ENCODE measurements at places on chromosomes 6 and 20. TPM values are rescaled to one million over a fixed set of nuclear protein-coding genes. Genes with fewer than 3 reads are reported as not detected.

CTCFL gene
- total RNA-seq, result 0.17 TPM

GRCh38 chr20:59040667-59041066 is 1.9 kb downstream of the PRELID3B start:
- DNase-seq, result no peak

DNA sequence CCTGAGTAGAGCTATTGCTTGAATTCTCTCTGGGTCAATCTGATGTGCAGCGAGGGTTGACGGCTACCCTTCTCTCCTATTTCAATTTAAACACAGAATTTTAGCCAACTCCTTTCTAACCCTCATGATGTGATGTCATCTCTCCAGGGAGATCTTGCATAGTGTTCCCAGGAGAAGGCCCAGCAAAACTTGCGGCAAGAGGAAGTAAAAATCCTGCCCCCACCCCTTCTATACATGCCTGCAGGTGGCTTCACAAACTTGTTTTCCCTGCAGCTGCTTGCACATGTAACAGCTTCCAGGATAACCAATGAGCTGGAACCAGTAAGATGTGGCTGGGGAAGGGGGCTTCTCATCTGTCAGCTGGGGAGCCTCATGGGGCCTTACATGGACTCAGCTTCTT is 169.3 kb upstream of the CDH4 start:
- DNase-seq, result no peak

TNFRSF6B gene
- 3.2 TPM for total RNA-seq

MOG gene
- not detected for total RNA-seq

PLCB4 gene
- 27.2 TPM for total RNA-seq

MAS1 gene
- total RNA-seq, result not detected

CCDC170 gene
- 0.69 TPM for total RNA-seq

SMLR1 gene
- 2.8 TPM for total RNA-seq

OR2H1 gene
- total RNA-seq, result not detected

GRCh38 chr6:153957394-153957793 is 81.6 kb upstream of the OPRM1 start:
- no peak for DNase-seq

- no peak for DNase-seq
Measured at GRCh38 chr6:136751522-136751956, 40.7 kb downstream of the MAP3K5 start.

KIAA1755 gene
- 7.1 TPM for total RNA-seq

- DNase-seq, result no peak
Measured at GRCh38 chr6:155604991-155605390, 149.4 kb upstream of the NOX3 start.

GRCh38 chr6:145756170-145756662 is 20.9 kb upstream of the EPM2A start:
- no peak for DNase-seq

DNA sequence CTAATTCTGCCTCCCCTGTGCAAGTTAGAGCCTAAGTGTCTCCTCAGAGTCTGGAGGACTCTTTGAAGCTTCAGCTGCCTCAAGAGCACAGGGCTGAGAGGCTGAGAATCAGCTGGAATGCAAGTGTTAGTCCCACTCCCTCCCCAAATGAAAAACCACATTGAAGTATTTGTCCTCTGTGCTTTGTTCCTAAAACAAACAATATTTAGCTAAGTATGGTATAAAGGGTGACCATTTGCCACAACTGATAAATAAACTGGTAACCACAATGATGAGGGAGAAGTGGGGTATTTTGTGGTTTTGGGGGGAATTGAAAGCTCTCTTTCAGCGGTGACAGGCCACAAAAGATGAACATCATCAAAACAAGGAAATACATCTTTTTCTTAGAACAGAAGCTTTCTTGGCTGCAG is 91.7 kb upstream of the HDDC2 start:
- no peak for DNase-seq

DNA sequence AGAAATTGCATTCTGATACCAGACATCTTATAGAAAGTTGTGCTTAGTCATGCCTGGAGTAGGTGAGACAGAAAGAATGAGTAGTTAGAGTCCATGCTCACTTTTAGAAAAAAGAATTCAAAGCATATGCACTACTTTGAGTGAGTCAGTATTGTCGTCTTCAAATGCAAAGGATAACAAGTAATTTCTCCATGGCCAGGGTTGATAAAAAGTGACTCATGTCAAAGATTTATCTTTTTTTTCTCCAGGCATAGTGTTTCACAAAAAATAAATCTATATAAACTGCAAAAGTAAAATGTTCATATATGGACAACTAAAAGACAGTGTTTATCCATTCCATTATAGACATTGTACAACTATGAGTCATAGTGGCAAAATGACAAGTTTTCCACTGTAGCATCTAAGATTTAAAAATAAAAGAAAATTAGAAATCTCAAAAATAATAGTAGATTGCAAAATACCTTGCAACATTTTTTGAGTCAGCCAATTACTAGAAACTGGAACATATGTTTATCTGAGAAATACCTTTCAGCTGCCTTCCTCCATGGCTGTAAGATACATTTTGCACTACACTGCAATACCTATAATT is 329.6 kb downstream of the GRIK2 start:
- no peak for DNase-seq

GRCh38 chr6:44058617-44059358 is 68.5 kb downstream of the MRPL14 start:
- DNase-seq, result peak; percentile 83

GRCh38 chr6:32187009-32187709 is 2.8 kb downstream of the PBX2 start:
- no peak for DNase-seq

GRCh38 chr20:36717657-36718056 is 28.2 kb downstream of the NDRG3 start:
- DNase-seq, result no peak

DNA sequence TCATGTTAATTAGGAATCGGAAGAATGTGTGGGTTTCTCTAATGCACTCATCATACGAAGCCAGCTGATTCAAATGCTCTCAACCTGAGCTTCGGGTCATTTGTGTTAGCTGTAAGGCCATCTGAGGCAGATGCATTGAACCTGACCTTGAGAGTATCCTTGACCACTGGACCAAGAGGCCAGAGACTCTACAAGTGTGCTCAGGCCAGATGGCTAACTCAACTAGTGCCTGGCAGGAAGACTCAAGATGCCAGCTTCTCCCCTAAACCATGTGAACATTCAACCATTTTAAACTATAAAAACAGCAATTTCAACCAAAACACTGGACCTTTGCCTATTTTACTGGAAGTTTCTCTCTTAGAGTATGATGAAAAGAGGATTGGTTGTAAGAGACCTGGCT is 168.6 kb upstream of the CDH4 start:
- DNase-seq, result no peak

GRCh38 chr6:150964765-150965164 is 99.3 kb downstream of the MTHFD1L start:
- no peak for DNase-seq

GRCh38 chr20:53299831-53300230 is 293.8 kb downstream of the ZNF217 start:
- no peak for DNase-seq

POU5F1 gene
- 9.7 TPM for total RNA-seq

CDH26 gene
- total RNA-seq, result 3.3 TPM

CAPN11 gene
- 0.95 TPM for total RNA-seq

DNA sequence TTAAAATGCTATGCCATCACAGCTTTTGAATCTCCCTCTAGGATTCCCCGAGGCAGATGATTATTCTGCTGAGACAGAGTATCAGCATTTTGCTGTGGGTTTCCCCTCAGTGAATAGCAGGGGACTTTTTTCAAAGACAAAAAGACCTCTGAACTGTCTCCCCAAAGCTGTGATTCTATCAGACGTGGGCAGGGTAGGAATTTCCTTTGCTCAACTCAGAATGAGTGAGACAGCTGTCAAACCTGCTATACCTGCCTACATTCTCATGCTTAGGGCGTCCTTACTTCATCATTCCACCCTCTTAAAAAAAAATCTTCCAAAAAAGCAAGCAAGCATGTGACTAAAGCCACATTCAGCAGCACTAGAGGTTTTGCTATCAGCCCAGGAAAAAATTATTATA is 147.6 kb upstream of the FAM83B start:
- no peak for DNase-seq

GRCh38 chr6:168222115-168223043 is 97.2 kb downstream of the DACT2 start:
- no peak for DNase-seq

DNA sequence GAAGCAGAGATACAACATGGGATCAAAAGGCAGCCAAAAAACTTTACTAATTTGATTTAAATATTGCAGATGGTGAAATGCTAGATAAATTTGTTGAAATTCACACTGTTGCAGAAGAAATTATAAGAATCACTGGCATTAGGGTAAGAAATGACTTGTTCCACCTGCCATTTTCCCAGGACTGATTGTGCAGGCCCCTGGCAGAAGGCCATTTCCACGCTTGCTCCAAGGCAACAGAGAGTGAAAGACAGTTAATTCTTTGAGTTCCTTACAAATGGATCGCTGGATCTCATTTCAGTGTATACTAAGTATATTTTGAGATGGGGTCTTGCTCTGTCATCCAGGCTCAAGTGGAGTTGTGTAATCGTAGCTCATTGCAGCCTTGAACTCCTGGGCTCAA is 67.0 kb upstream of the TMEM181 start:
- no peak for DNase-seq

GRCh38 chr6:17771609-17772008 is 64.9 kb upstream of the NUP153 start:
- DNase-seq, result no peak

DNA sequence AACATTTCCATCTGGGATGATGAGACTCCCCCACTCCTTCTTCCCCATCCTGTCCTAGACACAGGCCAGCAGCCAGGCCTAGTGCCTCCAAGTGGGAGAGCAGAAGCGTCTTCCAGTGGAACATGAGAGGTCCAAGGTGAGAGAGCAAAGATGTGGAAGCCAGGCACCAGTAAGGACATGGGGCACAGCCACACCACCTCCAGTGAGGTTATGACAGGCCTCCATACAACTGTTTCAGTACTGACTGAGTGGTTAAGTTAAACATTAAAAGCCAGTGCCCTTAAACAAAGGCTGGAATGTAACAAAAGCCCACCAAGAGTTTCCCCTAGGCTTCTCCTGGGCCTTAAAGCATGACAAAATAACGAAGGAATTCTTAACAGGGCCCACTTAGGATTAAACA is 5.3 kb downstream of the ZBTB24 start:
- DNase-seq, result no peak

WFDC12 gene
- not detected for total RNA-seq

GRCh38 chr20:59195316-59195993 is 31.8 kb downstream of the ZNF831 start:
- no peak for DNase-seq

ZNF217 gene
- total RNA-seq, result 45.4 TPM

DNA sequence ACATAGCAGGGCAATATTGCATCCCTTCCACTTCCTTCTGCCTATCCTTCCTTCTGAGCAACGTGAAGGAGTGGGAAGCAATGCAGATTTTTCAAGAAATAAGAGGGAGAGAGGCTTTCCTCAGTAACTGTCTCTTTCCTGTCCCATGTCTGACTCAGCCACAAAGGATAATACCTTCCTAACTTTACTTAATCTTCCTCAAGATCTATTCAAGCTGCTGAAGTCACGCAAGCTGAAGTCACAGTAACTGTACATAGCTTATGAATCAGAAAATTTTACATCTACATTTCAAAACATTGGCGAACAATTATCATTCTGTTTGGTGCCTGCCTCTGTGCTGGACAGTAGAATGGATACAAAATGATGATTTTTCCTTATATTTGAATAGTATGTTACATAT is 86.4 kb upstream of the POU3F2 start:
- no peak for DNase-seq

HTR1E gene
- 0.17 TPM for total RNA-seq

PRELID3B gene
- 35.0 TPM for total RNA-seq

- no peak for DNase-seq
Measured at GRCh38 chr6:3581469-3581868, 124.6 kb upstream of the SLC22A23 start.

REM1 gene
- 2.3 TPM for total RNA-seq

DNA sequence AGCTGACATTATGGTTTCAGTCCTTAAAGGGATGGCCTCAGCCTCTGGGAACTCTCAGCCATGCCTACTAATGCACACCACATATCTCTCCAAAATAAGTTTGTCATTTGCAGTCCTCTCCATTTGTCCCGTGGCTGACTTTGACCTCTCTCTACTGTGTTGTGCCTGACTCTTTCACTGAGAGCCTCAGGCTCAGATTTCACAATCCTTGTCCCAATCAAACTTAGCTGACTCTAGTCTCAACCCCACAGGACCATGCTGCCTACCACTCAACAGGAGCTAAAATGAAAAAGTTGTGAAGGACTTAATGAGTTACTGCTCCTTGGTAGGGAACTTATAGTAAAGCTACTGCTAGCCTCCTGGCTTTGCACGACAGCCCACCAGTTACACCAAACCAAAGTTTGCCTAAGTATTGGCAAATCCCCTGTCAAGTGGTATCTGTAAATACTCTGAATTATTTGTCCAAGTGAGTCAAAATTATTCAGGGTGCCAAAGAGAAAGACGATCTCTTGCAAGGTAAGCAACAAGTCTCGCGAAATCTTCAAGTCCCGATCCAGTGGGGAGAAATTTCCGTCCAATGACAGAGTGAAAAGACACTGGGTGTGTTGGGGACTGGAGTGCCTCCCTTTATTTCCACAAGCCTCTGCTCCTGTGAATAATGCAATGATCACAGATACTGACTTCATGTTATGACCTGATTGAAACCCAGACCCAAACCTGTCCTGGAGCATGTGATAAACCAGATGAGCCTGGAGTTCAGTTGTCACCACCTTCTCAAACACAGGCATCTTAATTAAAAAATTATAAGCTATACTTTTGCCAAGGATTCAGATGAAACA is 124.4 kb upstream of the FOXQ1 start:
- no peak for DNase-seq

GRCh38 chr6:42226161-42226611 is 8.5 kb upstream of the MRPS10 start:
- no peak for DNase-seq

- DNase-seq, result no peak
Measured at GRCh38 chr6:4872841-4873240, 96.6 kb downstream of the CDYL start.

All from mucosa of gallbladder (tissue), 1 donor.